ENCODE measurements at places on chromosomes 13 and 19.
A peak's percentile ranks its signal among the peaks of the same experiment; 100 is the strongest.

GRCh38 chr13:44768239-44768638 lies 192.1 kb upstream of the TSC22D1 start:
- no peak for DNase-seq

GRCh38 chr13:83125791-83126190 lies 756.5 kb downstream of the SLITRK1 start:
- no peak for DNase-seq

DNA sequence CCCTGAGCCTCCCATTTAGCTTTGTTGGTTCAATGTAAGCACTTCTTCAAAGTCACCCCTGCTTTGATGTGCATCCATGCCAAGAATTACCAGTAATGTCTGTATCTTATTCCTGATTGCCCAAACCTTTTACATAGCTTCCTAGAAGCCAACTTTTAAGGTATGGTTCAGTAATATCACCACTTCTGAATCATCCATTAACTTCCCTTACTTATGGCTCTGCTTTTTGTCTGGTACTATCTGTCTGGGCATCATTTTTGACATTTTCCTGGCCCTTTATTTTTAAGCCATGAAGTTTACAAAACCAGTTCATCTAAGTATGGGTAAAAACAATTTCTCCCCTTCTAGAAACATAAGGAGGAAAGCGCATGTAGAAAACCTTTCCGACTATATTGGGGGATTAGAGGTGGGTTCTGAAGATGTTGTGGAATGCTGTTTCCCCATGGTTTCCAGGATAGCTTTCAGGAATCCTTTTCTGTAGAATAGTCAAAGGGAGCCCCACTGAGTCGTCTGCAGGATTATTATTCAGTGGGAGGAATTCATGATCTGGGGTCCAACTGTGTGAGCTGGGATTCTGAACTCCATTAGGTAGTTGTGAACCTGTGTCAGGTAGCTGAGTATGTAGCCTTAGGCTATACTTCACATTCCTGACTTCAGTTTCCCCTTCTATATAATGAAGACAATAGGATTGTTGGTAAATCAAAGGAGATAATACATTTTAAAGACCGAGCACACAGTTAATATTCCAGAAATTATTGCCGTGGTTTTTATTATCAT lies 163.8 kb downstream of the SUCLA2 start:
- no peak for DNase-seq

DNA sequence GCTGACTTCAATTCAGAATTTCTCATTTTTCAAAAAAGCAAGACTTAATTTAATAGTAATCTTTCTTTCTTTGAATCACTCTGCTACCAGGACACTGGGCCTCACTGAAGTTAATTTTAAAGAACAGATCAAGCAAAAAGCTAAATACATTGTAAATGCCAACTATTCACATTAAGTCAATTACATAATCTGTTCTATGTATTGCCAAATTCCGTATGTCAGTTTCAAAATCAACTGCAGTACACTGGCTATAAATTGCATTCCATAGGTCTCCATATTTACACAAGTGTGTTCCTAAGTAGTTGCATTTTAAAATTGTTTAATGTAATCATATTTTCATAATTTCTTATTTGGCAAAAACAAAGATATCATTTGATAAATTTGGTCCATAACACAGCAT lies 10.1 kb downstream of the FOXO1 start:
- no peak for DNase-seq

- DNase-seq, result no peak
Measured at GRCh38 chr13:63910511-63910910, 2494.9 kb upstream of the PCDH20 start.

DNA sequence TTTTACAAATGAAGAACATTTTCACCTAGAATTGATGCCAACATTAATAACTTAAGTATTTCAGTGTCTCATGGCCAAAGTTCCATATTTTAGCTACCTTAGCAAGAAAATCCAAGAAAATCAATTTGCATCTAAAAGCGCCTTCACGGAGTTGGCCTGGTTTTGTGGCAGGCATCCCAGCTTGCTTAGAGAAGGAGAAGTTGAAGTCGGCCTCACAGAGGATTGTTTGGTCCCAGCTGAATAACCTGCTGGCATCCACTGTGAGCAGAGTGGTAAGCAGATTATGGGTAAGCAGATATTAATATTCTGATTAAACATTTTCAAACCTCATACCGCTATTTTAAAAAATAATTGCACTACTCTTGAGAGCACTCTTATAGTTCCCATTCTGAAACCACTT lies 62.3 kb upstream of the STARD13 start:
- DNase-seq, result no peak

DNA sequence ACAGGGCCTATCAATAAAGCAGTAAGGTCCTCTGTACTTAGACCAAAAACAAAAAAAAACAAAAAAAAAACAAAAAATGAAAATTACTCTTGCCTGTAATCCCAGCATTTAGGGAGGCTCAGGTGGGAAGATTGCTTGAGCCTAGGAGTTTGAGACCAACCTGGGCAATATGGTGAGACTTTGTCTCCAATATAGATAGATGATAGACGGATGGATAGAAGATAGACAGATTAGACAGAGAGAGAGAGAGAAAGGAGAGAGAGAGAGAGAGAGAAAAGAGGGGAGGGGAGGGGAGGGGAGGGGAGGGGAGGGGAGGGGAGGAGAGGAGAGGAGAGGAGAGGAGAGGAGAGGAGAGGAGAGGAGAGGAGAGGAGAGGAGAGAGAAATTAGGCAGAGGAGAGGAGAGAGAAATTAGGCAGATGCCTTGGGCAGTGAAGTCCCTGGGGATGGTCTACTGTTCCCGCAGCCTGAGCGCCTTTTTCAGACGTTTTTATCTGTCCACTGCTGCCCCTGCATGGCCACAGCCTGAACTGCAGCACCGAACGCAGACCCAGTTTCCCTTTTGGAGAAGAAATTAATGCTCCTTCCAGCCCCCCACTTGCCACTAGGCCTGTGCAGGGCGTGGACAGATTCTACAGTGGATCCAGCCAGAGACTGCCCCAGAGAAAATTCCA lies 9.8 kb upstream of the ZNF627 start:
- DNase-seq, result peak; percentile 92

GRCh38 chr13:97124915-97125809 lies 97.0 kb upstream of the MBNL2 start:
- DNase-seq, result no peak

GRCh38 chr13:32629313-32629712 lies 43.1 kb downstream of the PDS5B start:
- DNase-seq, result no peak

- DNase-seq, result no peak
Measured at GRCh38 chr13:27168906-27169657, 2.5 kb downstream of the USP12 start.

GRCh38 chr19:41876847-41877832 lies at the start of gene CD79A:
TSS of gene CD79A (plus strand) at chr19:41877279. CDS start at chr19:41877305, 26 bp downstream.
- no peak for DNase-seq

DNA sequence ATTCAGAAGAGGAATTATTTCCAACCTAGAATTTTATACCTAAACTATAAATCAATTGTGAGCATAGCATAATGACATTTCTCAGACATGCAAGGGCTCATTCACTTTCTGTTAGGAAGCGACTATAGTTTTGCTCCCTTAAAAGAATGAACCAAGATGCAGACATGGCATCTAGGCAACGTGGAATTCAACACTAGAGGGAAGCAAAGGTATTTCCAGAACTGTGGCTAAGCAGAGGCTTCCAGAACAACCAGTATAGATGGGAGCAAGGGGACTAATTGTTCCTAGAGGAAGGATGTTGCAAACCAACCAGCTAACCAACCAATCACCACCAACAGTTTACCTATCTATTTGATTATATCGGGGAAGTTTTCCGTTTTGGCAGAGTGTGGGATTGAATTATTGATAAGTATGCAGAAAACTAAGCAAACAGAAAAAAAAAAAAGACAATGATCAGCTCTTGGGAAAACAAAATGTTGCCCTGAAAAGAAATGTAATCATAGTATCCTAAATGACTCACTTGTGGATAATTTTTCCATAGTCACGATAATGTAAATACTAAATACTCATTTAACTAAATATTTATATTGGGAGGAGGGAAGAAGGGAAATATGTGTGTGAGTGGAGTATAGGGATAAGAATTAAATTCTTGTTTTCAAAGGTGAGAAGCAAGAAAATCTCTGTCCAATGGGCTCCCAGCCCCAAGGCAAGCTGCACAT lies 21.1 kb downstream of the ARL11 start:
- DNase-seq, result no peak

DNA sequence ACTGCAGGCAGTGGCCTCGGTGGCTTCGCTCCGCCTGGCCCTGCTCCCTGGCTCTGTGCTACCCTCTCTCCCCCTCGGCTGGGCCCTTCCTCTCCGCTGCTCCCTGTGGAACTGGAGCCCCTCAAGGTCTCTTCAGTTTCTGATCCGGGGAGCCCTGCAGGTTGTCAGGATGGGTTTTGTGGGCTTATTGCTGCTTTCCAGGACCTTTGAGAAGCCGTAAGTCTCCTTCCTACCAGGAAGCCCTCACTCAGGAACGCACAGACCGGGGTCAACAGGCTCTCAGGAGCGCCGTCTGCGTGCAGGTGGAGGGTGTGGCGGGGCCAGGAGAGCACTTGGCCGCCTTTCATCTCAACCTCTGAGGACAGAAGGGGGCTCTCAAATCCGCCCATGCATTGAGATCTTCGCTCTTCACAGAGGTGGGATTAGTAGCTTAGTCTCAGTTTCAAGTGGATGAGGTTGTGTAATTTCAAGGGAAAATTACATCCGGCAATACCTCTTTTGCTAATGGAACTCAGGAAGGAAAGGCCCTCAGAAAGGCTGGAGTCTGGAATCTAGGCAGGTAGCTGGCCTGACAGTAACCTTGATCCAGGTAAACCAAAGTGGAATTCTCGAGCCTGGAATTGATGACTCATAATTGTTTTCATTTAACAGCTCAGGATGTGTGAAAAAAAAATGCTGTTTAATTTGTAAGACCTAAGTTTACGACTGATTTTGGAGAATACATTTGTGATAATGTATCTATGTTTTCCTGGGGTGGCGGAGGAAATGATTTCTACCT lies 102.0 kb downstream of the ATP11A start:
- DNase-seq, result no peak

- no peak for DNase-seq
Measured at GRCh38 chr19:40642757-40643305, 41.7 kb downstream of the LTBP4 start.

DNA sequence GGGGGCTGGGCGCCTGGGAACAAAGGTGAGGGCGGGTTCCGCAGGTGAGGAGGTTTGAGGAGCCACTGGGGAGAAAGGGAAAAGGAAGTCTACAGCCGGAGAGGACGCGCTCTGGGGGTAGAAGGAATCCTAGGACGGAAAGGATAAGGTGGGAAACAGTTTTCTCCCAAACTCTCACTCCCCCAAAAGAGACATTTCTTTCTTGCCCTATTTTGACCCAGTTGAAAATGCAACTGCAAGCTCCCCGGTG lies 651 bp upstream of the POLR1D start:
- no peak for DNase-seq

- no peak for DNase-seq
Measured at GRCh38 chr13:75460644-75461043, 21.3 kb downstream of the TBC1D4 start.

GRCh38 chr13:34065928-34066327 lies 248.0 kb downstream of the RFC3 start:
- no peak for DNase-seq

DNA sequence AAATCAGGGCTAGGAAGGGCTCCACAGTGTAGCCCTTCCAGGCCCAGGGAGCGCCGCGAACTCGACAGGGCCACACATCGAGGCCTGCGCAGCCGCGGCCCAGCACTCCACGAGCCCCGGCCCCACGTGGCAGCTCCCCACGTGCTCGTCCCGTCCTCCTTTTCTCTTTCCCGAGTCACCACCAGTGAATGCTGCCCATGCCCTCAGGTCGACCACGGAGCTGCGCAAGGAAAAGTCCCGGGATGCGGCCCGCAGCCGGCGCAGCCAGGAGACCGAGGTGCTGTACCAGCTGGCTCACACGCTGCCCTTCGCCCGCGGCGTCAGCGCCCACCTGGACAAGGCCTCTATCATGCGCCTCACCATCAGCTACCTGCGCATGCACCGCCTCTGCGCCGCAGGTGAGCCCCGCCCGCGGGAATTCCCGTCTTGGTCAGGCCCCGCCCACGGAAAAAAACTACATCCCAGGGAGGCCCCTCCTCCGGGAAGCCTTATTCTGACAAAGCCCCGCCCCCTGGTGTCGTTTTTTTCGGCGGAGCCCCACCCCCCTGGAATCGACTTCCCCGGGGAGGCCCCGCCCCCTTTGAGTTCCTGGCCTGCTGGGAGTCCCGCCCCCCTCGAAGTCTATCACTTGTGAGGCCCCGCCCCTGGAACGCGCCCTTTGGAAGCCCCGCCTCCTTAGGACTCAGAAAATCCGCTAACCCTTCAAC lies 7.0 kb downstream of the HIF3A start:
- DNase-seq, result no peak

- DNase-seq, result no peak
Measured at GRCh38 chr19:57886046-57886445, 2.8 kb downstream of the ZNF814 start.

- peak; percentile 93 for DNase-seq
Measured at GRCh38 chr19:1324806-1325567, 39.3 kb downstream of the EFNA2 start.

DNA sequence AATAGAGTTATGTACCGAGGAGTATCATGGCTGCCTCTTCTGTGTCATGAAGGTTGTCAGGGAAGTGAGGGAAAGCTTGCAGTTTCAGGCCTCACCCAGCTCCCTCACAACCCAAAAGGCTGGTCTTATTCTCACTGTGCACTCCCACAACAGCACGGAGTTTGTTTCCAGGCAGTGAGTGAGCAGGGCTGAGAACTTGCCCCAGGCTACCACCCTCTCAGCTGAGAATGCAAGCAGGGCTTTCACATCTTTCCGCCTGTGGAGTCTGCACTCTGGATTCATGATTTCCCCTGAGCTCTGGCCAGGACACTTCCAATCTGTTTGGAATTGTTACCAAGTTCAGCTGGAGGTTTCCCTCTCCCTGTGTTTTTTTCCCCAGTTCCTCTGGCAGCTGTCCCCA lies 2284.7 kb upstream of the PCDH20 start:
- no peak for DNase-seq

DNA sequence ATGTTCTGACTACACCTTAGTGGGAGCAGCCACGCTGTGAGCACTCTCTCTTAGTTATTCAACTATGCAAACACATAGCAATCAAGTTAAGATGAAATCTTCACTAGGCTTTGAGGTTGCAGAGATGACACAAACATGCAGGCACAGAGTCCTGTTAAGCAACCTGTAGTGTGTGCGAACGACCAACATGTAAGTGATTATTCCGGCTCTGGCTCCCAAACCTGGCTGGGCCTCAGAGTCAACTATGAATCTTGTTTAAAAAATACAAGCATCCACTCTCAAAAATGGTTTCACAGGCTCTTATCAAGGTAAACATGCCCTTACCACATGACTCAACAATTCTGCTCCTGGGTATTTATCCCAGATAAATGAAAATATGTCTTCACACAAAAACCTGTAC lies 91.4 kb downstream of the IRS2 start:
- DNase-seq, result no peak

GRCh38 chr19:35832054-35832453 lies 19.4 kb upstream of the PRODH2 start:
- DNase-seq, result peak; percentile 23

- no peak for DNase-seq
Measured at GRCh38 chr13:36696410-36697010, 22.7 kb downstream of the SERTM1 start.

GRCh38 chr13:46751811-46752635 lies 44.9 kb downstream of the ESD start:
- no peak for DNase-seq

GRCh38 chr13:111546921-111547675 lies 226.7 kb downstream of the TEX29 start:
- peak; percentile 29 for DNase-seq
